ENCODE measurements at places on chromosomes 11 and 22.
A peak's percentile ranks its signal among the peaks of the same experiment; 100 is the strongest.

DNA sequence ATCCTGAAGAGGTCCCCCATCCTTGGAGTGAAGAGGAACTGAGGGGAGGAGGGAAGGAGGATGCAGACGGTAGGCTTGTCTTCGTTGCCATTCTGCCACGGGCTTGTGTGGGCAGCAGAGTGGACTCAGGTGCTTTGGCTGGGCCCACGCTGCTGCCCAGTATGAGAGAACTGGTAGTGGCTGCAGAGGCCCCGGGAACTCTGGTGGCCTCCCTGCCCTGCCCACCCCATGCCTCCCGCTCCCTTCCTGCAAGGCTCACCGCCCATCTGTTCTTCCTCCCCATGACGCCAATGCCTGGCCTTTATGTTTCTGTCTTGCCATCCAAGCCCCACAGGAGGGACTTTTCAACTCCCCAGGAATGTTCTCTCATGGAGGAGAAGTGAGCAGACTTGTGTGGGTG, 157.4 kb downstream of the DSCAML1 start:
- DNase-seq = no peak

DNA sequence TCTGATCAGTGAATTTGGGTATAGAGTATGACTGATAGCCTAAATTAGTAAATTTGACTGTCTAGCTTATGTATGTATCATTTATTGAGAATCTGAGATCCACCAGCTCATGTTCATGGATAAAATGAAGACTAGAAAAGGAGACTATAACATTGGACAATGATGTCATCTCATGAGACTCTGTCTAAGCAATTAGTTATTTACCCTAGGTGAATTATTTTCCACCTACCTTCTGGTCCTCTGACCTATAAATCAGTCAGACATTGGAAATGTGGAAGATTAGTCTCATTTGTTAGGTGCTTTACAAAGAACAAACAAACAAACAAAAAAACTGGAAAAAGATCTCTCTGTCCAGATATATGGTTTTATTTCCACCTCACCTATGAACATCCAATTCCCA, 38.7 kb upstream of the CALCA start:
- no peak for DNase-seq

- DNase-seq = no peak
These were observed 46.0 kb upstream of the ADSL start for GRCh38 chr22:40300316-40300715.

DNA sequence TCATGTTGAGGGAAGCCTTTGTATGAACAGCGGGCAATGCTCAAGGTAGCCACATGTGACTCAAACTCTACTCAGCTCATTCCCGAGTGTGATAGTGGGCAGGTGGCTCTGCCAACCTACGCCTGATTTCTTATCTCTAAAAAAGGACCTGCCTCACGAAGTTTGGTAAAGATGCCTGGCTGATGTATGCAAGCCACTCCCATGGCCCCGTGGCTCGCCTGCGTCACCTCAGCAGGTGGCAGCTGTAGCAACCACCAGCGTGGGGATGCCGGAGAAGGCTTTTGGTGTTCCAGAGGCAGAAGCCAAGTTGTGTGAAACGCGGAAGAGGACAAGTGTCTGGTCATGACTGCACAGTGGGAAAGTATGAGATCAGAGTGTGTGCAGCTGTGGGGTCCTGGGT, 5.4 kb downstream of the FADS2 start:
- DNase-seq = no peak

GRCh38 chr22:48857202-48857805, 970.4 kb downstream of the BRD1 start:
- no peak for DNase-seq

- DNase-seq = no peak
These were observed 23.0 kb downstream of the ADAMTS8 start for GRCh38 chr11:130405428-130405827.

GRCh38 chr11:10394229-10395101, 60.6 kb upstream of the AMPD3 start:
- DNase-seq = no peak

- no peak for DNase-seq
These were observed 1.7 kb downstream of the ADAMTS15 start for GRCh38 chr11:130449996-130450769.

GRCh38 chr11:44608651-44608990, 43.2 kb downstream of the CD82 start:
- no peak for DNase-seq

GRCh38 chr22:26894766-26895485, 237.5 kb downstream of the MIAT start:
- DNase-seq = no peak

DNA sequence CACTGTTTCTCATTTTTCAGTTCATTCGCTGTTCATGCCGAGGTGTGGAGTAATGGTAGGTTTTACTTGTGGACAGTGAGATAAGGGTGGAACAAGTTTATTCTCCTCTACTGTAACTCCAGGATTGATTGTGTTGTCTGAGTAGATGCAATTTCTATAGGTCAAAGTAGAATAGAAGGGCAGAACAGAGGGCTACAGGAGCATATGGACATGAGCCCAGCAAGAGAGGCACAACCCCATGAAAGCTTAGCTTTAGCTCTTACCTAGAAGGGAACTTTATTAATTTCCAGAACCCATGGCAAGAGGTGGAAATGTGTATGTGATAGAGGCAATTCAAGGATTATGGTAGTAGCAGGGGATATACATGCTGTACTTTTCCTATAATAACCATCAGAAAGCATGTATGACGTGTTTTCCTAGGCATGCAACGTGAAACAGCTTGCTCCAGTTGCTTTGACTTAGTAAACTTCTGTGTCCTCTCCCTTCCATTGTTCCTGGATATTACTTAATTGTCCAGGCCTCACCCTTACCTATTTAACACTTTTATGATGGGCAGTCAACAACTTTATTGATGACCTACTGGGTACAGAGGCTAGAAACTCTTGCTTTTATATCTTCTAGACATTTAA, 13.8 kb upstream of the SLC37A2 start:
- no peak for DNase-seq

DNA sequence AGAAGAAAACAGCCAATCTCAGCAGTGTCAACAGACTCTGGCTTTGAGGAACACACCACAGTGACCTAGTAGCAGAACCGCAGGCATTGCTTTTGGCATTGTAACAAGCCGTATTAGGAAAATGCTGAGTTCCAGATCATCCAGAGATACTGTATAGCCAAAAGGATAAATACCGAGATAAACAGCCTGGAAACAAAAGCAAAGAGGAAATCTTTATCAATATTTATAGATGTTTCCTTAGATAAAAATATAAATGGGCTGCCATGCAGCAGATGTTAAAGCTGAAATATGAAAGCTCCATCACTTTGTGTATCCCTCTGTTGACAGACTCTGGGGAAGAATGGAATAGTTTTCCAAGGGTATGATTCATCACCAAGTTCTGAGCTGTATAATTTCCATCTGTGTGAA, 98.9 kb upstream of the TP53AIP1 start:
- DNase-seq = no peak

DNA sequence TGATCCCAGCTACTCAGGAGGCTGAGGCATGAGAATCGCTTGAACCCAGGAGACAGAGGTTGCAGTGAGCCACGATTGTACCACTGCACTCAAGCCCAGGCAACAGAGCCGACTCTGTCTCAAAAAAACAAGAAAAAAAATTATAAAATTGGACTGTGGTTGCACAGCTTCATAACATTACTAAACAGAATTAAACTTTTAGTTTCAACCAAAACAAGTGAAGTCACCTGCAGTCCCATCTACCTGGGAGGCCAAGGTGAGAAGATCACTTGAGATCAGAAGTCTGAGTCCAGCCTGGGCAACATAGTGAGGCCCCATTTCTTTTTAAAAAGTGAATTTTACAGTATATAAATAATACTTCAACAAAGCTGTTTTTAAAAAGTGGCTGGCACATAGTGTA, 47.8 kb upstream of the CD5 start:
- no peak for DNase-seq

GRCh38 chr11:46106530-46107407, 14.5 kb downstream of the PHF21A start:
- no peak for DNase-seq

- DNase-seq = no peak
These were observed 1.3 kb upstream of the UCP2 start for GRCh38 chr11:73983741-73984538.

- DNase-seq = no peak
These were observed 85.3 kb upstream of the HEPHL1 start for GRCh38 chr11:93935826-93936225.

DNA sequence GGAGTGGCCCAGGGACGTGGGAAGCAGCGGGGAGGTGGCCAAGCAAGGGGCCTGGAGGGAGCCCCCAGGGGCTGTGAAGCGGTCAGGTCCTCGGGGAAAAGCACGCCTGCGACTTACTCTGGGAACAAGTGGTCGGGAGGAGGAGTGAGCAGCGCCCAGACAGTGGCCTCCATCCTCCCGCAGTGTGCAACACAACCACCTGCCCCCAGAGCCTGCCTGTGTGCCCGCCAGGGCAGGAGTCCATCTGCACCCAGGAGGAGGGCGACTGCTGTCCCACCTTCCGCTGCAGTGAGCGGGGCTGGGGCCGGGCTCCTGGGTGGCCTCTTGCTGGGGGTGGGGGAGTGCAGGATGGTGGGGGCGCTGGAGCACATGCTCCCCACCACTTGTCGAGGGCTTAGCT, 35.0 kb downstream of the MUC5B start:
- DNase-seq = no peak

GRCh38 chr11:92141159-92141558, 83.5 kb upstream of the FAT3 start:
- no peak for DNase-seq

GRCh38 chr11:6962673-6963072, 36.4 kb downstream of the ZNF215 start:
- DNase-seq = no peak

GRCh38 chr11:6418557-6419008, 311 bp downstream of the APBB1 start:
- peak; percentile 23 for DNase-seq

DNA sequence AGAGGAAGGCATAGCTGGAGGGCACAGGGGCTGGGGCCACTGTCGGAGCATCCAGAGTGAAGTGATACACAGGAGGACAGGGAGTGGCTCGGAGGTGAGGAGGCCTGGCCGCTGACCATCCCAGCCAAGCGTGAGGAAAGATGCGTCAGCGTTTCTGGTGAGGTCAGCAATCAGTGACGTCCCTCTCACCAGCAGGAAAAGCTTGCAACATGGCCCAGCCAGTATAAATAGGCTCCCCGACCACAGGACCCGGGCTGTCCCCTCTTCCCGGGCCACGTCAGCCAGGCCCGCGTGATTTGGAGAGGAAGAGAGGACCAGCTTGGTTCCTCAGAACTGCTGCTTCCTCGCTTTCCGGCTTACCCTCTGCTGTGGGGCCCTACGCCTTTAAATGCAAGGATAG, 4.2 kb upstream of the OSM start:
- no peak for DNase-seq

DNA sequence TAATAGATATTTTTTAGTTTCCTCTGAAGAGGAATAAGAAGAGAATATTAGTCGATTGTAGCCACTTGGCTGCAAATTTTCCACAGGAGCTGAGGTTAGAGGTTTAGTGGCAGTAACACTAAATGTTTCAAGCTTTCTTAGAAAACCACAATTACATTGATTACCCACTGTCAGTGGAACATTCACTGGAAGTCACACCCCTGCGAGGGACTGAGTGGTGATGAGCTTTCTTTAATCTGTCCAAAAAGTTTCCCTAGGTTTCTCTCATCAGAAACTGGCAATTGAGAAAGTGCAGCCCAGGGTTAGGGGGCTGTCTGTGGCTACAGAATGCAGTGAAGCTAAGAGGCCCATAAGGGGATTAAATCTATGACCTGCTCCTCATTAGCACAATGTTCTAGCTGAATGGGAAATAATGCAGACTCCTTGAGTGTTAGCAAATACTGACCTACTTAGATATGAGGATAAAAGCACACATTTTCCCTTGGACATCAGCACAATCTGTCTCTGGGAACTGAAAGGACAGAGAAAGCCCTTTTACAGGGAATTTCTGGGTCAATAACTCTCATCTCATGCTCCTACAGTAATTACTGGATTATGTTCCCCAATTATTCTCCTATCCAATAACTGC, 189.5 kb downstream of the FAM76B start:
- no peak for DNase-seq

DNA sequence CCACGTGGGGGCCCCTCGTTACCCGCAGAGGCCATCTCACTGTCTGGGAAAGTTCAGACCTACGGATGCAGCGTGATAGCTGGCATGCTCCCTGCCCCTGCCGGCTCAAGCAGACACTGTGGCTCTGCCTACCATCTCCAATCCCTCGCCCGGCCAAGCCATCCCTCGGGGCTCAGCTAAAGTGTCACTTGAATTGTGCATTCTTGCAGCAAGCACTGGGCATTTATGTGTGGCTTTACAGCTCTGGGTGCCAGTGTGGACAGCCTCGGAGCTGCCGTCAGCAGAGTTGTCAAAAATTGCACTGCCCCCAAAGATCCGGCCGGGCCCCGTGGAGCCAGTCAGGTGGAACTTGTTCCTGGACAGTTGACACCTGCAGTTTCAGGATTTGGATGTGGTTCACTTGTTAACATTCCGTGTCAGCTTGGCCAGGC, 75.0 kb upstream of the FGF3 start:
- no peak for DNase-seq

Measured in stimulated activated CD4-positive, alpha-beta T cell treated with anti-CD3 and anti-CD28 coated beads, Interleukin-4, amount 100 ng/mL, for 1 hour (primary cell).